ENCODE measurements at places on chromosomes 12 and 14.

GRCh38 chr12:70196811-70197281, 46.4 kb upstream of the CNOT2 start:
- DNase-seq = no peak

GRCh38 chr12:113195598-113195997, 10.1 kb downstream of the RITA1 start:
- no peak for DNase-seq

GRCh38 chr12:115338566-115339294, 654.8 kb upstream of the TBX3 start:
- no peak for DNase-seq

GRCh38 chr14:33569821-33570687, 380.8 kb downstream of the EGLN3 start:
- no peak for DNase-seq

- DNase-seq = no peak
Measured at GRCh38 chr14:67756496-67756895, 54.8 kb downstream of the RDH12 start.

GRCh38 chr14:105055736-105056302, 9.4 kb downstream of the GPR132 start:
- no peak for DNase-seq
